ENCODE measurements at places on chromosomes 4 and X.

- no peak for DNase-seq
Observed at GRCh38 chr4:183492791-183493222, 12.1 kb upstream of the ING2 start.

GRCh38 chr4:139558235-139559088, 2.4 kb upstream of the SETD7 start:
- no peak for DNase-seq

DNA sequence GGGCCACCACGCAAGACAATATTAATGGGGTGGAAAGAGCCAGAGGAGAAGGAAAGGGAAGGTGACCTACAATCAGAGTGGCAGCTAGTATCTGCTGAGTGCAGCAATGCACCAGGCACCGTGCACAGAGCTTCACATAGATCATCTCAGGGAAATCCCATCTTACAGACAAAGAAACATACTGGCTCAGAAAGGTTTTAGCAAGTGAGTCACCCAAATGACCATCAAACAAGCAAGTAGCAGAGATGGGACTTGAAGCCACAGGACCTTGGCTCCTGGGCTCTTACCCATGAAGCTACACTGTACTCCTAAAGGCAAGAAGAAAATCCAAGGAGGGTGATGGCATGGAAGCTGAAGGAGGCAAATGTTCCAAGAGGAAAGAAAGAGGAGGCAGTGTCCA, 6.8 kb downstream of the ANXA5 start:
- no peak for DNase-seq

DNA sequence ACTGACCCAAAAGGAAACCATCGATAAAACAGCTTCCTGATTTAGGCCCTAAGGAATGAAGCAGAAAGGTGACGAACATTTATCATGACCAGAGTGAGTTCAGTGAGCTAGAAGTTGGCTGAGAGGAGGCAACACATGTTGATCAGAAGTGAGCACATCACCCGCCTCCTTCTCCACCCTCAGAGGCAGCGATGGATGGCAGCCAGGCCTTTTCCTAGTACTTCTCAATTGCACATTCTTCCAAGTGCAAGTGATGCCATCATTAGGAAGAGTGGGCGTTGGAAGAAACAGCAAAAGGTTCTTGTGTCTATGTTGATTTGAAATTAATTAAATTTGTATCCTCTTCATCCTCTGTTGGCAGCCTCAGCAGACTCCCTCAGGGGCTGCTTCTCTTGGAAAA, 51.7 kb downstream of the TMEM154 start:
- no peak for DNase-seq

DNA sequence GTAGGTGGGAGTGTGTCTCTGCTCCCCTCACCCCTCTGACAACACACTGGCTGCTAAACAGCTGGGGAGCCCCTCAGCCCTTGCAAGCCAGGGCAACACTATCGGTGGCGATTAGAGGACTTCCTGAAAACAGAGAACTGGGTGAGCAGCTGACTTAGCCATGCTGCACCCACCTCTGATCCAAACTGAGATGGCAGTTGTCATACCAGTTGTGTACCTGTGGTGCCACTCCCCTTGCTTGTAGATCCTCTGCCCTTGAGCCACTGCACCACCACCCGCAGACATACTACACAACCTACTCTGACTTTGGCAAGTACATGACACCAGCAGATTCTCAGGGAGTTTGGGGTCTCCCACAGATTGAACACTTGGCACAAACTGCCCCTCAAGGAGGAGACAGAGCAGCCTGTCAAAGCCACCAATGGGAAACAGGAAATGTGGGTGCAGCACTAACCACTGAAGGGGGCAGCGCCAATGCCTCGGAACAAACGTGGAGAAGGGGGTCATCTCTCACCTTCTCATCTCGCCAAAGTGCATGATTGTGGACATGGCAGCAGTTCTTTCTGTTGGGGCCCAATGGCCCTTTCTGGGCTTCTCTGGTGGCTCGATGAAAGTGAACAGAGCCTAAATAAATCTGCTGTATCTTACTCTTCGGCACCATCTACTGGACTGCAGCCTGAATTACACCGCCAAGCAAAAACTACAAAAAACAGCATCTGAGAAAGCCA, 119.8 kb downstream of the NEK1 start:
- peak; percentile 57 for DNase-seq

DNA sequence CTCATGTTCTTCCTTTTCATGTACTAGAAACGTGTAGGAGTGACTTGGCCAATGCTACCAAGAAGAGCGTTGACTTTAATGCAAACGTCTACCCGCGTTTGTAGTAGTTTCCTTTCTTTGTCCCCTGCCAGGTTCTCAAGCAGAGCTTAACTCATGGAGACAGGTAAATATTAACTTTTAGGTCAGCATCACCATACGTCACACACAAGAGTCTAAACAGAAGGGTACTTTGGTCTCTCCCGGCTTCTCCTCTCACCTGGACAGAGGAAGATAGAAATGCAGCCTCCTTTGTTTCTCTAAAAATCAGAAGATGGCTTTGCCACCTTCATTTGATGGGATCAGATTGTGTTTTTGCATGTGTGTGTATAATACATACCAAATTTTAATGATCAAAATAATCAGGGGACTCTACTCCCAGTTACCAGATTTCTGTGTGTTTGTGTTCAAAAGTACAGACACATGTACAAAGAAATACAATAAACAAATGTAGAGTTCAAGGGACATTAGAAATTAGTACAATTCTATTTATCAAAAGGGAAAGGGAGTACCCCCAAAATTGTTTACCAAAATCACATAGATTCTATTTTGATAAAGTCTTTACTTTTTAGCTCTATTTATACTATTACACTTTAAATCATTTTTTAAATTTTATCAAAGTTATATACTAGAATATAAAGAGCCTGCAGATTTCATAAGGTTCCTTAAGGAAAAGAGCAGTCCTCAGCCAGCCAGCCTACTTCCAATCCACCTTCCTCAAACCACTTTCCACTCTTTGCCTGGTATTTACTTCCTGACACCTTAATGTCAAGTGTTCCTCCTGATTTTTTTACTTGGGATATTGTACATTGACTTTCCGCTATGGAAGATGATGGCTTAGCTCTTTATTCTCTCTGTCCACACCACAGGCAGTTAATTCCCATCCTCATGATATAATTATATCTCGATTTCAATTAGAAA, 195.5 kb downstream of the RELL1 start:
- DNase-seq: no peak

DNA sequence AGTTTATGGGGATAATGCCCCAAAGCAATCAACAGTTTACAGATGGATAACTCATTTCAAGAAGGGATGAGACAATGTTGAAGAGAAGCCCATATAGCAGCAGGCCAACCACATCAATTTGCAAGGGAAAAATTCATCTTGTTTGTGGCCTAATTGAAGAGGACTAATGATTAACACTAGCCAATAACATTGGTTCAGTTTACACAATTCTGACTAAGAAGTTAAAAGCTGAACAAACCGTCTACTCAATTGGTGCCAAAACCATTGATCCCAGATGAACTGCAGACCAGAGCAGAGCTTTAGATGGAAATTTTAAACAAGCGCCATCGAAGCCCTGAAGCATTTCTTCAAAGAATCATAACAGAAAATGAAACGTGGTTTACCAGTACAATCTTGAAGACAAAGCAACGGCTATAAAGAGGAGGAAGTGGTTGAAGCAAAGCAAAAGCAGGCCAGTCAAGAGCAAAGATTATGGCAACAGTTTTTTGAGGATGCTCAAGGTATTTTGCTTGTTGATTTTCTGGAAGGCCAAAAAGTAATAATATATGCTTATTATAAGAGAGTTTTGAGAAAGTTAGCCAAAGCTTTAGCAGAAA, 20.5 kb upstream of the BLTP1 start:
- no peak for DNase-seq

DNA sequence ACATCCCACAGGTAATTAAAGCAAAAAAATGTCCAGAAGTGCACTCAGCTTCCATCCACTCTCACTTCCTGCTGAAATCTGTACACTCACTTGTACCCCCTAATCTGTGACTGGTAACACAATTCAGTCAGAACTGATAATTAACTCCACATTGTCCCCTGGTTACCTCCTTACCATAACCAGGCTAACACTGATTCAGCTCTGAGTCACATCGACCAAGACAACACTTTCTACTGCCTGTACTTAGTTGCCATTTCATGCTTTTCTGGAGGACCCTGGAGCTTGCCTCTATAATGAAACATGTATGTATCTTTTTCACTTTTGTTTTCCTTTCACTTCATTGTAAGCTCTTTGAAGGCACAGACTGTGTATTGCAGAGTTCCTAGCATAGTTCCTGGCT, 130.9 kb upstream of the GABRG1 start:
- no peak for DNase-seq

DNA sequence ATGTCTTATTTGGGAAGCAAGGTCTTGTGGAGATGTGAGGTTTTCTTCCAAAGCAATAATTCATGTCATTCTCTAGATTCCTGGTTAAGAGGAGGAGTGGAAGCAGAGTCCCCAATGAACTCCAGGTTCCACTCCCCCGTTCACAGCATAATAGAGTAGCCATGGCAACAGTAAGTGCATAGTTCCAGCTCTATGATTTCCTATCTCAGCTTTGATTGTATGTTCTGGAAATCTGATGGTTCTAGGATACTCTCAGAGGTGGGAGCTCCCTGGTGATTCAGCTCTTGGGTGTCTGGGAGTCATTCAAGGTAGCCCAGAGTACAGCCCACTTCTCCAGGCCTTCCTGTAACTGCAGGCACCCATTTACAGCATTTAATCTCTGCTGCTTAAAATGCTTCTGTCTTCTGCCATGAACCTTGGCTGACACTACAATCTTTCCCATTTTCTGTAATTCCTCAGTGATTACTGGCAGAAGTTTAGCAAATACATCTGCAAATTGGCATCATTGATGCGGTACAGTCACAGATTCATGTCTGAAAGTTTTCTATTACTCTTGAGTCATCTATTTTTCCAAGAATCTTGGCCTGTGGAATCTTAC, 242.0 kb downstream of the MAPK10 start:
- no peak for DNase-seq

DNA sequence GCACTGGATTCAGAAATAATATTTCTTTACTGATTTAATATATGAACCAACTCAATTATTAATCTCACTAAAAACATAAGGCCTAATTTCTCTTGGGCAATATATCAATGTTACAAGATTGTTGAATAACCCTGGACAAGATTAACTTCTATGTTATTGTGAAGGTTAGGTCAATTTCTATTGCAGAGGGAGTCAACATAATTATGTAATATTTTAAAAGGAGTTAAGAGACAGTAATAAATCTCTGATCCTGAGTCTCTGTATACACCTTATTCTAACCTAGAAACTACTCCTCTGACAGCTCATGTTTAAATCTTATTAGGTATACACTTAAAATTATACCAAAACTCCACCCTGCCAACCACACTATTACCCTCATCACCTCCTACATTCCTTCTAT, 15.1 kb upstream of the GPRIN3 start:
- DNase-seq: no peak

DNA sequence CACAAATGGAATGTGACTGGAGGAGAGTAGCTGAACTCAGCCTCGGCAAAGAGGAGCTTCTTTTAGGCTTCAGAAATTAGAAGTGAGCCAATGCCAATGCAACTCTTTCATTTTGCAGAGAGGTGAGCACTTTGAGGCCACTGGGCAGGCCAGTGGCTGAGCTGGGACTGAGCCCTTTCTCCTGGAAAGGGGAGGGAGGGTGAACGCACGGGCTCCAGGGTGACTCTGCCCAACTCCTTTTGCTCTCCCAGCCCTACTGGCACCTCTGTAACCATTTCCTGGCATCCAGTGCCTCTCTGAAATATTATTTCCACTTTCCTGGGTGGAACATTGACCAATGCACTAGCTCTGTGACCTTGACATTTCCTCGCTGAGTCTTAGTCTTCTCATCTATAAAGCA, 88.1 kb downstream of the SLC2A9 start:
- DNase-seq: no peak

- no peak for DNase-seq
Observed at GRCh38 chr4:81257021-81257420, 42.0 kb upstream of the PRKG2 start.

DNA sequence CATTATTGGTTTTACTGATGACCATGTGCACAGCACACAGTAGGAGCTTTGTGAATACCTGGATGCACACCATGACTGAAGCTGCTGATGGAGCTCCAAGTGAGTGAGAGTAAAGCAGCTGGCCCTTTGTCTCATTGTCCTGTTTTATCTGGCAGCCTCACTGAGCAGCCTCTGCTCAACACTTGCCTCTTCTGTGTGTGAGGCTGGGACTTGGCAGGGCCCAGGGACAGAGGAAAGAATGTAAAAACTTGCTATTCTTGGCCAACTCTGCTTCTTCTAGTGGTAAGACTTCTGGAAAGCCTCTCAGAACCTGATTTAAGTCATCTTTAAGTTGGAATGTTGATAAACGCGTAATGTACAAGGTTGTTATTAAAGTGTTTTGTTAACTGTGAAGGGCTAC, 61.4 kb downstream of the BEX1 start:
- no peak for DNase-seq

Data from NCI-H526 (cell line).